H7 (cell line): ENCODE measurements at places on chromosomes 4 and X. TPM values are rescaled to one million over a fixed set of nuclear protein-coding genes. Genes with fewer than 3 reads are reported as not detected.
A peak's percentile ranks its signal among the peaks of the same experiment; 100 is the strongest.

Gene FAM53A
- total RNA-seq, result 7.4 and 24.5 TPM in 2 replicates

Gene NAP1L2
- 12.2 and 12.5 TPM in 2 replicates for total RNA-seq

Gene SSX2B
- total RNA-seq, result 0.10 TPM in 1 of 2 replicates, not detected in the other

Gene HSD17B13
- total RNA-seq, result 0.11 and 0.14 TPM in 2 replicates

- DNase-seq, result no peak
These were observed 356.5 kb downstream of the PDGFC start for GRCh38 chr4:156615066-156615531.

- DNase-seq, result no peak
These were observed 29.6 kb downstream of the KDM5C start for GRCh38 chrX:53195401-53195800.

DNA sequence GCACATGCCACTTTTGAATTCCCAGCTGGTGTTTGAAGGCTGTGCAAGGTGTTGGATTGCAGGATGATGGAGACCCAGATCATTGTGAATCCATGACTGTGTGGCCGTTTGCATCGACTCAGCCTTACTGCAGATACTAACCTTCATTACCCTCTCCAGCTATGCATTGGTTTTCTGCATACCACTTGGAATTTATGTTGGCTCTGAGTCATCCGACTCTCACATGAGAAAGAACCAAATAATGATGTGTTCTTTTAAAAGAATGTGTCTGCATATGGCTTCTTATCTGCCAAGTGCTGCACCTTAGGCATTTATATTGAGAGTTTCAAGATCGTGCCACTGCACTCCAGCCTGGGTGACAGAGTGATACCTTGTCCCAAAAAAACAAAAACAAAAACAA is 106.7 kb upstream of the PRKX start:
- no peak for DNase-seq

- no peak for DNase-seq
These were observed 25.9 kb upstream of the NDNF start for GRCh38 chr4:121098266-121098665.

DNA sequence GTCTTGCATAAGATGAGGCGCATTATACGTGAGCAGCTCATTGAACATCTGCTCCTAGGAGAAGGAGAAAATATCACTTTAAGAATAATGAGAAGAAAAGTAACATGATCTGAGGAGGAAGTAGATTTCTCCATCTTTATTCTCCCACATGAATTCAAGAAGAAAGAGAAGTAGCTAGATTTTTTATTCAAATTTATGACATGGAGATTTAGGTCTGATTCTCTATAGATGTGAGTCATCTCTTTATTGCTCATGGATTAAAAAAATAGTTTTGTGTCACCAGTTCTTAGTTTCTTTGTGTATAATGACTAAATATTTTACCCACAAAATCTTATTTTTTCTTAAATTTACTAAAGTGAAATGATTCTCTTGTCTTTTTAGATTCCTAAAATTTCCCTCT is 40.4 kb downstream of the HPGDS start:
- no peak for DNase-seq

DNA sequence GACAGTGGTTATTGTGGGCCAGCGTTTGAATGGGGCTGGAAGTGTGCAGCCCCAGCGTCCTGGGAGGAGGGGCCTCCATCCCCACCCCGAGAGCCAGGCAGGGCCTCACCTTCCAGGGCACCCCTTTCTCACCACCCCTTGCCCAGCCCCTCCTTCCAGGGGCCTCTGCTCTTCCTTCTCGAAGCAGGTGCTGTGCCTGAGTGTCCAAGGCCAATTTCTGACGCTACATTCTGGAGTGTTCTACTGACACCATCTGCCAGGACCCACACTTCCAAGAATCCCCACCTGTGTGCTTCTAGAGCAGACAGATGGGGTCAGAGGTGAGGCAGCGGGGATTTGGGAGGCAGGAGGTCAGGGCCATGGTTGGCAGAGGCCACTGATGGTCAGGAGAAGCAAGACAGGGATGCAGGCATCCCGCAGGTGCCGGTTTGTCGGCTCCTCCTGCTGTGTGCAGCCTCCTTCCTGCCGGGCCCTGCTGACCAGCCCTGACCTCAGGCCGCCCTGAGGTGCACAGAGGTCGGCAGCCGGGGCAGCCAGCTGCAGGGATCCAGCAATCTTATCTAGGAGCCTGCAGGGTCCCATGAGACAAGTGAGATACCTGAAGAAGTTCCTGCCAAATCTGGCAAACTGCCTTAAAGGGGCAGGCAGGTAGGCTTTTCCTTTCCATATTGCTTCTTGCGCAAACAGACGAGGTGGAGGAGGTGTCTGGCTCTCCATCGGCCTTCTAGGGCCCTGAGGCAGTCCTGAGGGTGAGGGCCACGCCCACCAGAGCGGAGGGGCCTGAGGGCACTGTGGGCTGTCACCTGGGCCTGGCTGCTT is 18.8 kb downstream of the MSANTD1 start:
- DNase-seq, result peak; percentile 81

DNA sequence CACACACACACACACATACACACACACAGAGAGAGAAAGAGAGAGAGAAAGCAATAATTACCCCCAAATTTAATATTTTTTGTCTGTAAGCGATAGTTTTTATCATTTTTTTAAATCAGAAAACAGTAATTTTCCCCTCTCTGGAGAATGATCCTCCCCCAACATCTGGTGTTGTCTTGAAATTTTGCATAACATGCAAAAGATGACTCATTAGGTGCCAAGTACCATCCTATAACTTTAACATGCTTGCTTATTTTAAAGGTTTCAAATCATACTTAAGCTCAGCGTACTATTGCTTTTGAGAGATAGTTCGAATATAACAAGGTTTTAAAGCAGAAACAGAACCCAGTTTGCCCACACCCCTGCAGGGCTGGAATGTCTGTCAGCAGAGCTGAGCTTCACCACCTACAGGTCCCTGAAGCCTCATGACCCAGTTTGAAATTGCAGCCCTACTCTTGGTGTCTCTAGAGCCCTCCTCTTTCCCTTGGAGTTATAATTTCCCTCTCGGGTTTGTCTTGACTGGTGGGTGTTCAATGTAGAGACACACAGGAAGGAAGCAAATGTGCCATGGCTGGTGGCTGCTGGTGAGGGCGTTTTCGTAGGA is 175.0 kb upstream of the HS3ST1 start:
- peak; percentile 13 for DNase-seq

DNA sequence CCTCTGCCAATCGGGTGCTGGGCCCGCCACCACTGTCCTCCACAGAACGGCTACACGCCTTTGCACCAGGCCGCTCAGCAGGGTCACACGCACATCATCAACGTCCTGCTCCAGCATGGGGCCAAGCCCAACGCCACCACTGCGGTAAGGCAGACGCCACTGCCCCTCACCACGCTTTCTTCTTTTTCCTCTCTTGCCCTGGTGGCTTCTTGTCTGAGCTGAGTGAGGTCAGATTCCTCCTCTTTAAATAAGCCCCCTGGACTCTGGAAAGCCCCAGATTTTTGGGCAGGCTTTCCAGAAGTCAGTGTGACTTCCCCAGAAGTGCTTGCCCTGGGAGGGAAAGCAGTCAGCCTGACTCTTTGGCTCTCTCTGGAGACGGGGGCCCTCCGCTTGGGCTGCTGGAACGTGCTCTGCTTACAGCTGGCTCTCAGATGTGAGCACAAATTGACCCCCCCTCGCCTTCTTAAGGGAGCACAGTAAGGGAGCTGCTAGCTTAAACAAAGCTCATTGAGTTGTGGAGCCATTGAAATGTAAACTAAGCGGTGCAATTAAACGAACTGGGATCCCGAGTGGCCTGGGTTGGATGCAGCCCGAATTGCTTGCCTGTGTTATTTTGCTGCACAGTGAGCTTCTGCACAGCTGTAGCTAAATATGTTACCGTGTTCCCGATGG is 243.1 kb downstream of the ANK2 start:
- DNase-seq, result peak; percentile 62

DNA sequence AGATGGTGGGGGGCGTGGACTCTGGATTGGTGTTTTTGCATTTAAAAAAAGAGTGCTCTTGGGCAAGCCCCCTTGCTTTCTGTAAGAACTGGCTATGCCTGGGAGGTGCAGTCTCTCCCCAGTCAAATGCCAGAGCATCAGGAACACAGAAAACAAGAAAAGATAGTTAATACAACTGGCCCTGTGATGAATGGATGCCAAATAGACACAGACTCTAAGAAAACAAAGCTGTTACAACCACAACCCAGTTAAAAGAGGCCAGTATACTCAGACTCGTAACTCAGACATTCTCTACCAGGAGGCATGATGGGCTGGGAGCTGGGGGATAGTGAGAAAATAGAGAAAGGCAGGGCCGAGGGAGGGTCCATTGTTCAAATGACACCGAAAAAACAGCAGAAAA is 32.5 kb upstream of the C1QTNF7 start:
- no peak for DNase-seq

DNA sequence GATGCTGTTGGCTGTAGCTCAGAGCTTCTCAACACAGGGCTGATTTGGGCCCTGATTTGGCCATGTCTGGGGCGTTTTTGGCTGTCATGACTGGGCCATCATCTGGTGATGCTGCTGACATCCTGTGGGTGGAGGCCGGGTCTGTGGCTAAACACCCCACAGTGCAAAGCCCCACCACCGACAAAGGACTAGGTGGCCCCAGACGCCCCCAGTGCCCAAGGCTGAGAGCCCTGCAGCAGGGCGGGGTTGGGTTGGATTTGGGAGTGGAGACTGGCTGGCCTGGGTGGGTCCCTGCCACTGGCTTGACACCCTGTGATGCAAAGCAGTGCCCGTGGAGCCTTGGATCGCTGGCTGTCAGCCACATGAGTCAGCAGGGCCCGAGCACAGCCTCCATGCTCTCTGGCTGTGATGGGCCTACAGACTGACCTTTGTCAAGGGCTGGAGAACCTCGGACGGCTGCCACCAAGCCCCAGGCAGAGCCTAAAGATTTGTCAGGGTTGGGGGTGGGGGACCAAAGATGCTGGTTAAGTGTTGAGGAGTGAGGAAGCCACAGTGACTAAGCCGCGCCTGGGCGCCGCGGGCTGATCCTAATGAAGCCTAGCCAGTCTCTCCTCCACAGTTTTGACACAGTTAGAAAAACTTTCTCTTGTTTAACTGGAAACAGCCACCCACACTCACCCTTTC is 28.3 kb downstream of the CYTL1 start:
- no peak for DNase-seq

DNA sequence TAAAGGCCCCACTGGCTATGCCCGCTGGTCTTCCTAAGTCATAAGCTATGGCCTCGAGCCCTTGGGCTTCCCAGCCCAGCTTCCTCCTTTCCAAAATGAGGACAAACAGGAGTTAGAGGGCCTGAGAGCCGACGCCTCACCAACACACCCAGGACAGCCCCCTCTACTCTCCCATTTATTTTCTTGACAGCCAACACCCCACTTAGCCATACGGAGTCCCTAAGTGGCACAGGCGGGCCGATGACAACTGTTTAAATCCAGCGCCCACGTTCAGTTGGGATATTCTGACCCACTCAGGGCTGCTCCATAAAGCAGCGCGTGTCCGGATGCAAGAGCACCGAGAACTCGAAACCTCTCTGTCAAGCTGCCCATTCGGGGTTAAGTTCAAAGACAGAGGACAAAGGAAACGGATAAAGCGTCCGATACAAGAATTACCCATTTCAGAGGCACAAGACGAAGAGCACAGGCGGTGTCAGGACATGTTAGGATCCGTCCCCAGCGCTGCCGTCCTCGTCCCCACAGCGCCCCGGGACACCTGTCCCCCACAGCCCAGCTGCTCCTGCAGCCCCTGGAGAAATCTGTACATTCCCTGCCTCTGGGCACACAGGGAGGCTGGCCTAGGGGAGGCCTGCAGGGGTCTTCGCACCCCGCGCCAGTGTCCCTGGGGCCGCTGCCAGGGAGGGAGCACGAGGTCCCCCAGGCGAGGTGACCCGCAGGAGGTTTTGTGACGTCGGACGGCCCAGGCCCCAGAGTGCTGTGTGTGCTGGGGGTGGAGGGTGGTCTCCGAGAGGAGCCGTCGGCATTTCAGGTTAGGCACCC is 1.2 kb downstream of the PRKX start:
- peak; percentile 36 for DNase-seq

DNA sequence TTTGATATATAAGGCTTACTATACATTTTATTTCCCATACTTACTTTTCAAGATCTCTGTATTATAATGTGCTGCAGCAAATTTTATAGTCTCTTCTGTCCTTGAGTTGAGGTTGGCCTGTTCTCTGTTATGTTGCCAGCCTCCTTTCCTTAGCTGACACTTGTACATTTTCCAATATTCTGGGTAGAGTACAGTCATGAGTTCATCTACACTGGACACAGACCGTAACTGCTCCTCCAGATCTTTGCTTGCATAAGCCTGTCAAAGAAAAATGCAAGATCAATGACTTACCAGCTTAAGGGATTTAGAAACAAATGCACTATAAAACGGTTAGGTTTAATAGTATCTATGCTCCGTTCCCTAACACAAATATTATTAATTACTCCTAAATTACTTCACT is 63.2 kb downstream of the VEGFC start:
- no peak for DNase-seq

DNA sequence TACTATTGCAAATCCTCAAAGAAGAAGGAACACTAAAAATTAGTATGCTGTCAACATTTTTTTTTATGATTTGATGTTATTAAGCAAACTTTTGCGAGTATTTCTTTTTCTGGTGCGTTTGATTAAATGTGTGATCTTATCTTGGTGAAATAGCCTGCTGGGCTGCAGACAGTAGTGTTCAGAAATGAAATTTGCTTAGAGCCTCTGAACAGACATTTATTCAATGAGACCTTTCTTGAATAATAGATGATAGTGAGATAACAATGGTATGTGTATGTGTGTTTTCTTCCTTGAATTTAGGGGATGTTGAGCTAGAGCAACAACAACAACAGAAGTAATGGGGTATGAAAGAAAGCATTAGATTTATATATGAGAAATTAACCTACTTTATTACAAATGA is 12.7 kb downstream of the ADGRL3 start:
- DNase-seq, result no peak

GRCh38 chr4:75158451-75158850 is 225.5 kb downstream of the PARM1 start:
- DNase-seq, result no peak

DNA sequence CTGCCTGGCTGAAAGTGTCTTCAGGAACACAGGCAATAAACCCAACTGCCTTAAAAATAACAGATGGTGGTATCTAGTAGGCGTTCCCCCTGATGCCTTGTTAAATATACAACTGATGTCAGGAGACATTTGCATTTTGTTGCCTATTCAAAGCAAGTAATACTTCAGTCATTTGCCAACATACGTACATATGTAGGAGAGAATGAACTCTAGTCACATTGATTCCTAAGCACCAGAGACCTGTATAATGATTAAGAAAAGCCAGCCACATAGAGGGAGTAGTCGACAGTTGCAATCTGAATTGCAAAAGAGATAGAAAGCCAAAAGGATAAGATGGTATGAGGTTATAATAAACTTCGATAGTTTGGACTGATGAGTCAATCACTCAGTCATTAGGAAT is 191.0 kb upstream of the EMCN start:
- DNase-seq, result no peak
